Prostate gland (tissue), 2 donors: ENCODE measurements at places on chromosomes 11 and 22. TPM values are rescaled to one million over a fixed set of nuclear protein-coding genes. Genes with fewer than 3 reads are reported as not detected.
A peak's percentile ranks its signal among the peaks of the same experiment; 100 is the strongest.

DNA sequence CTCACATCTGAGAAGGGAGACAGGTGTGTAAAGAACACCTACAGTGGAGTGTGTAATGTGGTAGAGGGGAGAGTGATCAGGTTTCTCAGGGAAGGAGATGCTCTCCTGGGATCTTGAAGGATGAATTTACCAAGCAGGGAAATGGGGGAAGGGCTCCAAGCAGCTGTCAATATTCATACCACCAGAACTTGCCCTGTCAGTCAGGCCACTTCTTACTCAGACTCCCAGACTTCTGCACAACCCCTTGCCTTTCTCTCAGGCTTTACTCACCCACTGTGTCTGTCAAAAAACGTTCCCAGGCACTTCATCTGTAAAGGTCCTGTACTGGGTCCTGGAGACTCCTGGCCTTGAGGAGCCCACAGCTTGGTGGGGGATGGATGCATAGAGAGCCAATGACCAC lies 14.0 kb upstream of the FCHSD2 start:
- H3K36me3 ChIP-seq: no peaks in the 10 kb centered on the region
- no peak overlapping the region for H3K27ac ChIP-seq
- no peak overlapping the region for H3K4me3 ChIP-seq
- H3K4me1 ChIP-seq: no peaks in the 10 kb centered on the region
- no peak for DNase-seq

DNA sequence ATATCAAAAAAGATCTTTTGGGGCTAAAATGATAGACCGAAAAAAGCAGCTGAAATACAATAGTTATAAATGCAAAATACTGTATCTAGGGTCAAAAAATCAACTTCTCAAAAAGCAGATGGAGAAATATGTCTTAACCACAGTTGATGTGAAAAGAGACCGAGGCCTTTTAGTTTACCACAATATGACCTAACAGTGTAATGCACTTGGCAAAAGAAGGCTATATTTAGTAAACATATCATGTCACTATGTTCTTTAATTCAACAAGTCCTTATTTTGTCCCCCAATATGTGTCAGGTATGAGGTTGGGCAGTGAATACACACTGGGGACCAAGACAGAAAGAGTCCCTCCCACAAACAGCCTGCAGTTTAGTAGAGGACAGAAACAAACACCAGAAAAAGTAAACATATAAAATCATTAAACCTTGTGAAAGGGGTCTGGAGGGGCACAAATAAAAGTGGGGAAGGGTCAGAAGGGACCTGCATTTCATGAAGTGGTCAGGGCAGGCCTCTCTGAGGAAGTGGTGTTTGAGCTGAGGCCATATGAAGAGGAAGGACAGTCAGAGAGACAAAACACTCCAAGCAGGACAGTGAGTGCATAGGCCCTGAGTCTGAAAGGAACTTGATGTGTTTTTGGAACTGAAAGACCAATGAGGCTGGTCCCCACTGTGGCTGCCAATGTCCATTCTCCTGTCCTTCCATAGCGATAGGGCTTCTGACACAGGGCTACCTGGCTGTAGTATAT lies 53.4 kb downstream of the LIF start:
- no peaks in the 10 kb centered on the region for H3K36me3 ChIP-seq
- no peak for DNase-seq
- H3K27me3 ChIP-seq: no peaks in the 10 kb centered on the region

DNA sequence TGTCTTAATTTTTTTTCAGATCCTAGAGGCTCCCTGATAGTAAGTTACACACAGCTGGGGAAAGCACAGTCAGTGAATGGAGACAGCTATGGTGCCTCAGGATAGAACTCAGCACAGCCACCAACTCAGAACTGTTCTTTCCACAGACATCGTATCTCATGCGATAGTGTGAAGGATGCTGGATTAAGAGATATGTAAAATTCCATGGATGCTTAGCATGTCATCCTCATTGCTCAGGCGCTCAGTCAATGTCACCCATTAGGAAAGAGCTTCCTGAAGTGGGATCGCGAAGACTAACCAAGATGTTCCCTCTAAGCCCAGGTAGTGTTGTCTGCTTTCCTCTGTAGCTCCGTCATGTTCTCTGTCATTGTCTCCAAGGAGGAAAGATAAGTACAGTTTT lies 1000.4 kb downstream of the OPCML start:
- H3K27me3 ChIP-seq: no peaks in the 10 kb centered on the region
- H3K36me3 ChIP-seq: no peaks in the 10 kb centered on the region
- DNase-seq: no peak
- no peak overlapping the region for H3K27ac ChIP-seq
- no peaks in the 10 kb centered on the region for H3K4me1 ChIP-seq
- H3K4me3 ChIP-seq: no peak overlapping the region

GRCh38 chr11:13391217-13391616 lies 71.8 kb downstream of the BTBD10 start:
- H3K27me3 ChIP-seq: no peaks in the 10 kb centered on the region
- H3K4me3 ChIP-seq: no peak overlapping the region
- no peak for DNase-seq
- no peak overlapping the region for H3K27ac ChIP-seq
- H3K36me3 ChIP-seq: no peaks in the 10 kb centered on the region

- no peaks in the 10 kb centered on the region for H3K36me3 ChIP-seq
- DNase-seq: no peak
- no peak overlapping the region for H3K27ac ChIP-seq
- H3K4me1 ChIP-seq: no peaks in the 10 kb centered on the region
- H3K27me3 ChIP-seq: no peaks in the 10 kb centered on the region
Measured at GRCh38 chr11:106706355-106706754, 311.9 kb downstream of the GUCY1A2 start.

DNA sequence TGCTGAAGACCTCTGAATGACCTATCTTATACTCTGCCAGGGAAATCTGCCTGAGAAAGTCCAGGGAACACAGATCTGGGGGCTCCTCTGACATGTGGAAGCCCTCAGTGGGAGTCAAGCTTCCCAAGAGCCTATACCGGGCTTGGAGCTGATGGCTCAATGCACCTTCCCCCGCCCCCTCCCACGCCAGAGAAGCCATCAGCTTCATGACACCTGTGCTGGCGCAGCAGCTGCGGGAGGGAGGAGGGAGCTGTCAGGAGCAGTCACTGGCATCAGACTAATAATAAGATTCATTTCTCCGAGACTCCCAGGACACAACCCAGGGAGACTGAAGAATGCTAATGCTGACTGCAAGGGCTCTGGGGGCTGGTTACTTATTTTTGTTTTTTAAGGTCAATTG lies 47.8 kb downstream of the SPATA19 start:
- peak; percentile 1 for DNase-seq
- no peak overlapping the region for H3K4me3 ChIP-seq
- H3K27me3 ChIP-seq: no peaks in the 10 kb centered on the region
- H3K27ac ChIP-seq: no peak overlapping the region
- H3K36me3 ChIP-seq: no peaks in the 10 kb centered on the region

GRCh38 chr22:30861131-30861530 lies 107.4 kb downstream of the MORC2 start:
- no peaks in the 10 kb centered on the region for H3K36me3 ChIP-seq
- no peaks in the 10 kb centered on the region for H3K27me3 ChIP-seq
- H3K27ac ChIP-seq: no peak overlapping the region
- no peak for DNase-seq
- H3K4me1 ChIP-seq: no peaks in the 10 kb centered on the region
- no peak overlapping the region for H3K4me3 ChIP-seq

DNA sequence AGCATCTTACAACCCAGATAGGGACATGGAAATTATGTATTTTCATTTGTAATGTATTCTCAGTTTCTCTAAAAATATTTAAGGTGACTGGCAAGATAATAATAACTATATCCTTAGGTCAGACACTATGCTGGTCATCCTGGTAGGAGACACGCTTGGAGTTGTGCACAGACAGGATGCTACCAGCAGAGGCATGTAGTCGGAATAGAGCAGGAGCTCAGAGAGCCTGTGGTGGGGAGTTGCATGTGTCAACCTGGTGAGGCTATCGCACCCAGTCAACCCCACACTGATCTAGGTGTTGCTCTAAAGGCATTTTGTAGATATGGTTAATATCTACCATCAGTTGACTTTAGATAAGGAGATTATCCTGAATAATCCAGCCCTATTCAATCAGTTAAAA lies 318.5 kb downstream of the MIAT start:
- H3K4me1 ChIP-seq: no peaks in the 10 kb centered on the region
- no peaks in the 10 kb centered on the region for H3K36me3 ChIP-seq
- no peak overlapping the region for H3K27ac ChIP-seq
- DNase-seq: no peak

DNA sequence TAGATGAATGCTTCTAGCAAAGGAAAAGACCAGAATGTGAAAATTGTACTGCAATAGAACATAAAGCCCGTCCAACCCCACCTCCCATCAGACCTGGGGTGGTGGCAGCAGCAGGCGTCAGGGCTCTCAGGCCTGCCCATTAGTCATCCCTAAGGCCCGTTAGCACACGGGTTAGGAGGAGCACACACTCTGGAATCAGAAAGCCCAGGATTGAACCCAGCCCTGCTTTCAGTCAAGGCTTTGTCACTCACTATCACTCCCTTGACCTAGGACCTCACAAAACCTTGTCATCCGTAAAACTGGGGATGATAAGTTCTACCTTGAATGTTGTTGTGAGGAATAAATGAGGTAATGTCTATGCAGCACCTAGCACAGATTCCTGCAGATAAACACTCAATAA lies 26.9 kb downstream of the MICAL3 start:
- DNase-seq: no peak
- H3K4me3 ChIP-seq: no peak overlapping the region
- peaks cover 3% of the 10 kb centered on the region for H3K4me1 ChIP-seq
- no peaks in the 10 kb centered on the region for H3K27me3 ChIP-seq
- no peak overlapping the region for H3K27ac ChIP-seq
- no peaks in the 10 kb centered on the region for H3K36me3 ChIP-seq

GRCh38 chr22:19961868-19962245 lies 20.2 kb upstream of the TXNRD2 start:
- DNase-seq: no peak
- no peaks in the 10 kb centered on the region for H3K27me3 ChIP-seq
- H3K27ac ChIP-seq: peak overlapping the region; percentile 86
- no peak overlapping the region for H3K4me3 ChIP-seq
- peaks cover 2% of the 10 kb centered on the region for H3K36me3 ChIP-seq

DNA sequence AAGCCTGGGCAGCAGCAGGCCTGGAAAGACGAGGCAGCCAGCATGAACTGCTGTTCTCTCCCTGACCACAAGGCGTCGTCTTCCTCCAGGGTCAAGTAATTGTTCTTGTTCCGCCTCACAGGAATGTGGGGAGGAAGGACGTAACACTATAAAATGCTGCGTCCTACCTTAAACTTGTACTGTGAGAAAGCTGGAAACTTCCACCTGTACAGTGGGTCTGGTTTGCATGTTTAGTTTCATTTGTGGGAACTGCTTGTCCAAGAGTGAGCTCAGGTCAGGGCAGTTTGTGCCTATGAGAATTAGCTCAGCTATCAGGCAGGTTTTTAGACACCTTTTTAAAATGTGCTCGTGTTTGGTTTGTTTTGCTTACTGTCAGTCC lies 55.2 kb downstream of the PANX1 start:
- H3K4me1 ChIP-seq: no peaks in the 10 kb centered on the region
- H3K27me3 ChIP-seq: no peaks in the 10 kb centered on the region
- DNase-seq: peak; percentile 41

GRCh38 chr11:5037926-5038325 lies 8.4 kb upstream of the OR52J3 start:
- H3K36me3 ChIP-seq: no peaks in the 10 kb centered on the region
- no peak for DNase-seq
- H3K4me1 ChIP-seq: no peaks in the 10 kb centered on the region
- H3K27ac ChIP-seq: no peak overlapping the region
- no peaks in the 10 kb centered on the region for H3K27me3 ChIP-seq
- no peak overlapping the region for H3K4me3 ChIP-seq

DNA sequence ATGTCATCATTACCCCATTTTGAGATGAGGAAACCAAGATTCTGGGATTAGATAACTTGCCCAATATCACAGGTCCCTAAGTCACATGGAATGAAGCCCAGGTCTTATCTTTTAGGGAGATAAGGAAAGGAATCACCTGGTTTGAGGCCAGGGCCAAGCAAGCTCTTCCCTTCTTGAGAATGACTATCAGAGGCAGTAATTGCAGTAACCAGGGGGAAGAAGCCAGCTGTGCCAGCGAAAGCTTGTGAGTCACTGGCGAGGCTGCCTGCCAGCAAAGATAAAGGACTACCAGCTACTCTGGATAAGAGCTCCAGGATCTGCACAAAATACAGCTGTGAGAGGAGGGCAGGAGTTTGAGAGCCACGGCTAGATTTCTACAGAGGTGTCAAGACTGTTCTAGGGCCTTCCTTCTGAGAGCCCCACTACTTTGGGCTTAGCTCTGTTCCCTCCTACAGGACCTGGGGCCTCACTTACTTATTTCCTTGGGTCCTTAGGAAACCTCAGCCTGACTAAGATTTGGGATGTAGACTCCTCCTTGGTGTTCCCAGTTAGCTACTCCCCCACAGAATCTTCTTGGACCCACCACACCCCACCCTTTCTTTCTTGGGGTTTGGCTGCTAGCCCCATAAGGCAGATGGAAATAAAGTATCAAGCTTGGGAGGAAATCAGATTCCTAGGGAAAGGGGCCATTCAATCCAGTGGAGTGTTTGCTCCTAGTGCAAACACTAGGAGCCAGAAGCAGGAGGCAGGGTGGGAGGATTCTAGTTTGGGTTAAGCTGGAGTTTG lies 9.7 kb upstream of the CCKBR start:
- no peak overlapping the region for H3K4me3 ChIP-seq
- H3K36me3 ChIP-seq: no peaks in the 10 kb centered on the region
- H3K27ac ChIP-seq: no peak overlapping the region
- H3K4me1 ChIP-seq: peaks cover 5% of the 10 kb centered on the region
- DNase-seq: no peak

DNA sequence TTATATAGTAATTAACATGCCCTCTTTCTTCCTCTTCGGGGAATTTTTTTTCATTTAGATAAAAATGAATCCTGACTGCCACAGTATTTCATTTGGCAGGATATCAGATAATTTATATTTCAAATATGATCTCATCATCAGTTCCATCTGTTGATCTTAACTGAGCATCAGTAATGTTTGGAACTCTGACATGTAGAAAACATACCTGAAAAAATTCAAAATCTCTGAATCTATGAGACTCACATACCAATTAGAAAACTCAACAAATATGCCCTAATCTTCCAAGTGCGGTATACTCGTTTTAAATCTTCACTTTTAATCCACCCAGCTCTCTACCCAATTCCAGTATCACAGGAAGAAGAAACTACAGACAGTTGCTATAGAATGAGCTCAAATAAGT lies 161.9 kb downstream of the MSANTD4 start:
- no peaks in the 10 kb centered on the region for H3K36me3 ChIP-seq
- H3K27ac ChIP-seq: no peak overlapping the region
- H3K27me3 ChIP-seq: peaks cover 2% of the 10 kb centered on the region

PDGFD gene
- 19.4 TPM for total RNA-seq

MS4A3 gene
- total RNA-seq: not detected

DDB1 gene
- 253 TPM for total RNA-seq

EMID1 gene
- 14.7 TPM for total RNA-seq

RAD9A gene
- total RNA-seq: 49.4 TPM

SGSM1 gene
- 7.7 TPM for total RNA-seq

EI24 gene
- total RNA-seq: 41.4 TPM

RFPL1 gene
- total RNA-seq: not detected
